ENCODE measurements at places on chromosomes 1 and 21.

DNA sequence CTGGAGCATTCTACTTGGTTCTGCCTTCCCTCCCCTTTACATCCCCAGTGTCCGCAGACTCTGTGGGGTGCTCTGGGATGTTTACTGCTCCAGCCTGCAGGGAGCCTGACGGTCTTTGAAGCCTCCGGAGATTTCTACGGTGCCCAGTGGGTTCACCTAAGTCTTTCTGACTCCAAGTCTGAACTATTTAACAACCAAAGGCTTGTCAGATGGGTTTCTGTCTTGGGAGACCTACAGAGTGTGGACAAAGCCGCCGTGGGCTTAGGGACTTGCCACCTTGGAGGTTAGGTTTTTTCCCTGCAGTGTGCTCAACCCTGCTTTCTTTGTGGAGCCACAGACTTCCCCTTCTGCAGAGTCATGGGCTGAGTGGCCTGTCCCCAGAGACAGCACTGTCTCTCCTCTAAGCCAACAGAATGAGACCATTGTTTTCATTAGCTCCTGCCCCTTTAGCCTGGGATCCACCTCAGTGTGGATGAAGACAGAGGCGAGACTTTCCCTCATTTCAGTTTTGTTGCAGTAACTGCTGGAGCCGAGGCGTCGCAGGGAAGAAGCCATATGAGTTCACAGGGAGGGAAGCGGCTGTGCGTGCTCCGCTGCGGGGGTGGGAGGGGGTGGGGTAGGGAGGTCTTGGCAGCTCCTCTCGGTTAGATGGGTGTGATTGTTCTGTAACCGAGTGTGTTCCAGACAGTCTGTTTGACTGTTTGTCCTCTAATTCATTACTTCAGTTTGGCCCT lies 120.7 kb downstream of the CNIH3 start:
- no peak for DNase-seq

DNA sequence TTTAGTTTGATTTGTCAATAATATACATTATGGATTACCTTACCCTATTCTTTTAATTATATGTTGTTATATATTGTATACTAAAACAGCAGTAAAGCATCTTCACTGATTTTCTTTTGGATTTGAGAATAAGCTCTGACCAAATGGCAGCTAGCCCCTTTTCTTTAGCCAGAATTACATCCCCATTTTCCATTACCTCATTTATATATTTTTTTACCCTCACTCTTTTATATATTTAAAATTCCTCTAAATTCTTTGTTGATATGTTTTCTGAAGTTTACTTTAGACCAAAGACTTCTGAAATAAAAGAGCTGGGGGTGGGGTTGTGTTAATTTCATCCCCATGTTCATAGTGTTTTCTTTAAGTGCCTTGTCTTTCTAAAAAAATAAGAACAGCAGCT lies 24.6 kb downstream of the ANGPTL1 start:
- DNase-seq = no peak

GRCh38 chr1:44603718-44604117 lies 70.6 kb downstream of the TMEM53 start:
- no peak for DNase-seq

DNA sequence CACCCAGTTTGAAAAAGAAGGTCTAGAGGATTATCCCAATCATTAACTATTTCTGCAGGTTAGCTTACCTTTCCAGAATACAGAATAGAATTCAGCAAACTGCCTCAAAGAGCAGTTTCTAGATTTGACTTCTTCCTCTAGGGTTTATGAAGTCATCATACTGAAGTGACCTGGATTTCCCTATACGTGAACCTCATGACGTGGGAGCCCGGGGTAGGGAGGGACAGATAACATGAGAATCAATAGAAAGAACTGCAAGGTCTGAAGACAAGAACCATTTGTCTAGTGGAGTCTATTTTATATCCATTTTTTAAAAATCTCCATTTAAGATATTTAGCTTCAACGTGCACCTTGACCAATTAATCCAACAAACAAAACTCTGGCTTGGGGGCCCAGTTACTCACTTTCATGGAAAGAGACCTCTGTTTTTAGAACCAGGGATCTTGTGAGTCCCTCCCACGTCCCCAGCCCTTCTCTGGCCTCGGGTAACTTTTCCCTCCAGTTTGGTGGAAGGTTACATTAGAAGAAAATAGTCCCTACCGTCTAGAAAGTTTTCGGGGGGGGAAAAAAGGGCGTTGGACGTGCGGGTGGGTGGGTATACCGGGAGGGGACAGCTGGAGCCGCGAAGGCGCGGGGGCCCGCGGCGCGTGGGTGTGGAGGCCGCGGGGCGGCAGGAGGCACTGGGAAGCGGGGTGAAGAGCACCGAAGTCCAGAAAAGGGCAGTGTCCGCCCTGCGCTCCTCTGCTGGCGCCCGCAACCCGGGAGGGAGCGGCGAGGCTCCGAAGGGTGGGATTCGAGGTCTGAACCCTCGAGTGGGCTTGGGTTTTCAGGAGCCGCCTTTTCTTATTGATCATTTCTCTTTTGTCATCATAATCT lies 13.8 kb upstream of the POGZ start:
- DNase-seq = no peak

- DNase-seq = no peak
Measured at GRCh38 chr1:190679983-190680382, 202.3 kb upstream of the BRINP3 start.

- no peak for DNase-seq
Measured at GRCh38 chr1:229229721-229230139, 41.2 kb upstream of the RAB4A start.

DNA sequence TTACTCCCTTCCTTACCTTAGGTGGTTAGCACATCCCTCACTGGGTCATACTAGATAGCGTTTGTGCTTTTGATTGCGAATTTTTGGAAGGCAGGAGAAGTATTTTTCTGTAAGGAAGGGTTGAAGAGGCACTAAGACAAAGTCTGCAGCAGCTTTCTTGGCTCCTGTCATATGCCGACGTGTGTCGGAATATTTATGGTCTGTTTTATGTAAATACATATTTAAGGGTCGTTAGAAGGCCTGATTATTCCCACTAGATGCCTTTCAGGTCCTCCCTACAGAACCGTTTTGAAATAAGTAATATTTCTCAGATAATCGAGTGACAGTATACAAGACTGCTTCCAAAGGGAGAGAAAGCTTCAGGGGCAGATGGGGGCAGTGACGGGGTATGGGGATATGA lies 10.0 kb downstream of the RNF220 start:
- DNase-seq = no peak

- DNase-seq = no peak
Measured at GRCh38 chr1:202576816-202577215, 133.4 kb downstream of the SYT2 start.

GRCh38 chr1:3799976-3800685 lies 3.8 kb upstream of the LRRC47 start:
- DNase-seq = no peak

DNA sequence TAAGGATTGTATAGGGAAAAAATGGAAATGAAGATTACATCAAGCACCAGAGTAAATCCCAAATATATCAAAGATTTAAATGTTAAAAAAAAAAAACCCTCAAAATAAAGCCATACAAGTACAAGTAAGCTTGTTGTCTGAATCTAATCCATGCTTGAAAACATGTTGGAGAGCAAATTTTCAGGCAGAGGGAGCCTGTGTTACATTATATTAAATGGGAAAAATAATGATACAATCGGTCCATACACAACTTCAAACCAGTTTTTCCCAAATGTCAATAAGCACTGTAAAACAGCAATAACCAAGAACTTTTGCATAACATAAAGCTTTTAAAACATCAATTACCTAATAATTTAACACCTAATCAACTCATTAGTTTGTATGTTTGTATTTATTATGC lies 949.4 kb upstream of the ADGRL4 start:
- DNase-seq = no peak

DNA sequence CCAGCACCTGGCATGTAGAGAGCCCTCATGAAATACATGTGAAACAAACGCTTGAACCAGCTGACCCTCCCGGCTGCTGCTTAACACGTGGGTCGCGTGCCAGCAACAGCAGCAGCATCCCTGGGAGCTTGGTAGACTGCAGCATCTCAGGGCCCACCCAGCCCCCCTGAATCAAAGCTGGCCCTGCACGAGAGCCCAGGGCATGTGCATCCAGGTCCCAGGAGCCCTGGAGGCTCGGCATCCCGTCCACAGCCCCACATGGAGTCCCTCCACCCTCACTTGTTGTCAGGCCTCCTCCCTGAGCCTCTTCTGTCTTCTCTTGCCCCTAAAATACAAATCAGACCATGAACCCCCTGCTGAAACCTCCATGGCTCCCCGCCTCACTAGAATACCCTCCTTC lies 123.1 kb downstream of the MATN1 start:
- no peak for DNase-seq

- no peak for DNase-seq
Measured at GRCh38 chr1:40880813-40881549, 18.8 kb upstream of the CITED4 start.

- DNase-seq = no peak
Measured at GRCh38 chr1:153827168-153827964, 52.2 kb downstream of the SLC27A3 start.

GRCh38 chr1:38746941-38747600 lies 112.5 kb downstream of the RRAGC start:
- DNase-seq = no peak

- DNase-seq = no peak
Measured at GRCh38 chr1:198805498-198806151, 166.8 kb downstream of the PTPRC start.

GRCh38 chr1:15618077-15618654 lies 908 bp downstream of the DDI2 start:
- no peak for DNase-seq

- no peak for DNase-seq
Measured at GRCh38 chr21:43981871-43982210, 30.3 kb upstream of the TRAPPC10 start.

DNA sequence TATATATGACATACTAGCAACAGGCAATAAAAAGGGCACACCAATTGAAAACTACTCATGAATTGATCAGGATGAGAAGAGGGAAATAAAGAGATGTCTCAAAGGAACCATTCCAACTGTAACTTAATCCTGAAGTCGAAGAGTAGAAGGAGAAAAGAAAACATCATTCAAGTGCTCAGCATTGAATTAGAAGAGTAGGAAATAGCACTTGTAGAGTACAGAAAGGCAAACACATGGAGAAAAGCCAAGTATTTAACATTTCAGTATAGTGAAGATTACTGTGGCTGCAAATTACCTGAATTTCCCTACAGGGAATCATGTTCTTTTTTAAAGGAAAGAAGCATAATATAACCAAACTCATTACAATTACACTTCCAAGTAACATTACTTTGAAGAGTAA lies 205.0 kb downstream of the KCTD3 start:
- DNase-seq = no peak

- DNase-seq = no peak
Measured at GRCh38 chr1:4089421-4090175, 189.5 kb upstream of the C1orf174 start.

- DNase-seq = no peak
Measured at GRCh38 chr1:63721531-63722189, 52.2 kb upstream of the ROR1 start.

DNA sequence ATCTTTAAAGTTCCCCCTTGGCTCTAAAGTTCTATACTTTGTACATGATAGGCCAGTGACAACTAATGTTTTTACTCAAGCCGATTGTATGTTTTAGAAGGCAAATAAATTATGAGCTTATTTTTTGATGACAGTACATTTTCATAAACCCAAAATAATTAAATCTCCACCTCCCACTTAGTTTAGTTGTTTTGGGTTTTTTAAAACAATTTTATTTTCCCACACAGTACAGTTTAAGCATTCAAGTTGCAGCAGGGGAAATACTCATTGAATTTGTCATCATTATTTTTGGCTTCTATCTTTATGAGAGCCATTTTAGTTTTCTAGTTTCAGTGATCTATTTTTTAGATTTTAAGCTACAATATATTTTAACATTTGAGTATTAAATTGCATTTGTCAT lies 93.6 kb downstream of the OLFML2B start:
- DNase-seq = no peak

DNA sequence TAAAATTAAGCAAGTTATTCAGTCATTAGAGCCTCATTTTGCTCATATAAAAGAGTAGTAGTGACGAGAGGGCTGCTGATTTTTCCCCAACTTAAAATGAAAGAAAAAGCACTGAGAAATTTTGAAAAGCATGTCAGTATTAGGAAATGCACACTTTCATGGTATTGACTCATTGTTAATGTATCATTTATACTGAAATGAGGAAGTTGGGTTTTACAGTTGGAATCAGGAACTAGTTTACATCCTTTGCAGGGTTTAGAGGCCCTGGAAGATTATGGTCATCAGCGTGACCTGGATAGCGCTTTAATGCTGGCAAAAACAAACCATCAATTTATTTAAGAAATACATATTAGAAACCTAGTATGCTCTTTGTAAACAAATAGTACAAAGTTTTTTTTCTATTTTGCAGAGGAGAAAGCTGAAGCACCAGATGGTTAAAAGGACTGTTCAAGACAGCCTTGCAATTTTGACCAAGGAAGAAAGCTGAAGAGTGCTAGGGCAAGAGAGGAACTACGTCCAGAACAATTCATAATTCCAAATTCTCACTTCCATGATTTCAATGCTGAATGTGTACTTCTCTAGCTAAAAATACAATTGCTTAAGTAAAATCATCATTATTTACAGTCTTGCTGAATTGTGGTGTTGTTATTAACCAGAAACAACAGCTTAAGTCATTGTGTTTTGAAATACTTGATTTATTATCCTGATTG lies 94.8 kb upstream of the SGIP1 start:
- no peak for DNase-seq

GRCh38 chr1:205493241-205494085 lies 11.0 kb upstream of the CDK18 start:
- DNase-seq = no peak

- no peak for DNase-seq
Measured at GRCh38 chr1:234770924-234771540, 161.1 kb upstream of the IRF2BP2 start.

DNA sequence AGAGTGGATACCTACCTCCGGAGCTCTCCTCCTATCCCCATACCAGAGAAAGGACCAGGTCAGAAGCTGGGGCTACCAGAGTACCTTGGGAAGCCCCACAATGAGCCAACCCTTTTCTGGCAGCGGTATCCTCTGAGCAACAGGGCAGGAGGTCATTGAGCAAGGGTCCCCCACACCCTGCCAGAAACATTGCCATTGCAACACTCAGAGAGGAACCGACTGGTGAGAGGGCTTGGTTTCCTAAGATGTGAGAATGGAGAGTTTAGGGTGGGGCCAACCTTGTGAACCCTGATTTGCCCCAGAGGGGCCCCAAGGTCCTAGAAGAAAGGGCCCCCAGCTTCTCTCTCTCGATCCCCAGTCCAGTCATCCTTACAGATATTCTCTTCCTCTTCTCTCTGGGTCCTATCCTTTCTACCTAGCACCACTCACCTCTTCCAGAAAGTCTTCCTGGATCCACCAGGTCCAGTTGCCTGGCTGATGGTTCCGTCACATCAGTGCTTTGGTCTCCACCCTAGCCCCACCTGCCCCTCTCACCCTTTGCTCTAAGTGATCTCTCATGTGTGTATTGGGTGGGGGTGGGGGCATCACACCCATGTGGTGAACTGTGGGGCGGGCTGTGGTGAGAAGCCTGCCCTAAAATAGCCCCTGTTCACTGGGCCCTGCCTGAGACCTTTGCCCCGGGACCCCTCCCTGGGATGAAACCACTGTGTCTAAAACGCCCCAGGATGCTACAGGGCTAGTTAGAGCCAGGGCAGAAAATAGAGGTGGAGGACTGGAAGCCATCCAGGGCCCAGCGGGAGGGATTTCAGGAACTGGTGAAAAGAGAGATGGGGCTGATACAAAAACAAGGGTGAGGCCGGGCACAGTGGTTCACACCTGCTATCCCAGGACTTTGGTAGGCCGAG lies 8.7 kb downstream of the FGR start:
- no peak for DNase-seq

GRCh38 chr1:51656374-51656773 lies 39.5 kb downstream of the OSBPL9 start:
- DNase-seq = no peak

- DNase-seq = no peak
Measured at GRCh38 chr1:29807689-29808088, 571.4 kb downstream of the PTPRU start.
